Activated CD4-positive, alpha-beta memory T cell treated with anti-CD3 and anti-CD28 coated beads for 36 hours (primary cell): ENCODE measurements at places on chromosomes 7 and 10.

GRCh38 chr7:97421307-97421930 lies 303.9 kb downstream of the SDHAF3 start:
- H3K27ac ChIP-seq, result no peak overlapping the region
- no peak overlapping the region for H3K4me3 ChIP-seq
- H3K27me3 ChIP-seq, result no peaks in the 10 kb centered on the region
- no peaks in the 10 kb centered on the region for H3K36me3 ChIP-seq
- DNase-seq, result no peak
- no peaks in the 10 kb centered on the region for H3K4me1 ChIP-seq

GRCh38 chr7:120320218-120320961 lies 47.4 kb downstream of the KCND2 start:
- no peaks in the 10 kb centered on the region for H3K4me1 ChIP-seq
- no peak for DNase-seq
- H3K27ac ChIP-seq, result no peak overlapping the region

DNA sequence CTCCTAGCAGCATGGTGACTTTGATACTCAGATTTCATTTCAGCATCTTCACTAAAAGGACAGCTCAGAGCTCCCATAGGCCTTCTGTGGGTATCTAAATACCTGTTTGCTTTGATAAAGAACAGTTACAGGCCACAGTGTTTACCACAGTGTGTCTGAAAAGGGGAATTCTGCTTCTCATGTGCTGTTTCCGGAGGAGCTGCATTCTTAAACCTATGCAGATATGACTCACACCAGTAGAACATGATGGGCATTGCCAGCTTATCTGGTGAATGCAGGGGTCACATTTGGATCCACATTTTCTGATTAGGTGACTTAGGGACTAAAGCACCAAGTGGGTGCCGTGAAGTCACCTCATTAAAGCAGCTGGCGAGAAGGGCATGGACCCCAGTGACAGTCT lies 52.6 kb downstream of the TRRAP start:
- H3K27ac ChIP-seq, result peak overlapping the region; percentile 82
- H3K36me3 ChIP-seq, result peaks cover 59% of the 10 kb centered on the region
- peak; percentile 52 for DNase-seq
- no peaks in the 10 kb centered on the region for H3K27me3 ChIP-seq

DNA sequence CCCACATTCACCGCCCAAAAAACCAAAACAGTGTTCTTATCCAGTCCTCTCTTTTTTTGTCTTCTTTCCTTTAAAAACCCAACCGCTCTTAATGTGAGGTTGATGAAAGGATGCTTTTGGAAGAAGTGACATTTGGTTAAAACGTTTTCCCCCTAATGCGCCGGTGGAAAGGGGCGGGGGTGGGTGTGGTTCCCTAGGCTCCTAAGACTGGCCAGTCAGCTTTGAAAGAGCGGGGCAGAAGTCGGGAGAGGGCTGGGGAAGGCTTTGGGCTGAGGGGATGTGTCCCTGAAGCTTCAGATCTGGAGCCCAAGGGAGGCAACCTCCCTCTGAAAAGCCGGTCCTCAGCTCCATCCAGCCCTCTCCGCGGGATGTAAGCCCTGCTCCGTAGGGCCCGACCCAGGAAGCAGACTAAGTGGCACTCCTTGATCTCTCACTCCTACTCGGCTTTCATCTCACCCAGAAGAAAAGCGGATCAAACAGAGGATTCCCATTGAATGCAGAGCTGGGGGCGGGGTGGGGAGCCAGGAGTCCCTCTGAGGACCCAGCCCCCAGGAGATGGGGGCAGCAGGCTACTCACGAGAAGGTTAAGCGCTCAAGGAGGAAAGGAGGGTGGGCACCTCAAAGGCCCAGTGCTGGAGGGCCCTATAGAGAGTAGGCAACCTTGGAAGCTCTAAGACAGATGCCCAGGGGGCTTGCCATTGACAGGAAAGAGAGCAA lies 2.4 kb upstream of the EVX1 start:
- H3K27ac ChIP-seq, result no peak overlapping the region
- peaks cover 28% of the 10 kb centered on the region for H3K4me1 ChIP-seq
- DNase-seq, result no peak
- no peak overlapping the region for H3K4me3 ChIP-seq
- peaks cover 78% of the 10 kb centered on the region for H3K27me3 ChIP-seq
